ENCODE measurements at places on chromosomes 16 and 17. TPM values are rescaled to one million over a fixed set of nuclear protein-coding genes. Genes with fewer than 3 reads are reported as not detected.

- no peak for DNase-seq
These were observed 113.3 kb downstream of the UTP18 start for GRCh38 chr17:51373489-51374152.

DNA sequence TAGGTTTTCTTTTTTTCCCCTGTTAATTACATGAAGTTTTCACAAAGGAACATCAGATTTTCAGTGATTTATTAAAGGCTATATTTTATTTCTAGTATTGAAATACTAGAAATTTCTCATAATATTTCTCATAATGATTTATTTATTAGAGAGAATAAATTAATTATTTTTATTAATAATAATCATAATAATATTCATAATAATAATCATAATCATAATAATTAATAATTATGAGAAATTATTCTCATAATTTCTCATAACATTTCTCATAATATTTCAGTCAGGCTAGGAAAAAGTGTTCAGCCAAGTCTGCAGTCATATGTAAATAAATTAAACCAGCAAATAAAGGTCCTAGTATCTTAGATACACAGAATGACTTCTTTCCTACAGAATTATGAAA is 41.4 kb downstream of the CNTNAP4 start:
- no peak for DNase-seq

DNA sequence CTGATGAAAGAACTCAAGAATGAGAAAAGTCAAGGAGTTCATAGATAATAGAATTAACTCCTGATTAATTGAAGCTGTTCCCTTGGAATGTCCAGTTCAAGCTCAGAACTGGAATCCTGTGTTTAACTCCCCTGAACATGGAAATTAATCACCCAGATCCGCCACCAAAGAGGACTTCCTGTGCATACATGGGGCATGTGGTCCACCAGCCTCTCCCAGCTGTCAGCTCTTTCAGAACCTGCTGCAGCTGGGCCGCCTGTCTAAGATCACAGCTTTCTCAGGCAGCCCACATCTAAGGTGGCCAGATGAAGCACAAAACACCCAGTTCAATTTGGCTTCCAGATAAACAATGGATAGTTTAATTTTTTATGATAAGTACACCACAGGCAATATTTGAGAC is 203.7 kb upstream of the COX10 start:
- DNase-seq, result no peak

GRCh38 chr16:24728891-24729242 is 584 bp upstream of the TNRC6A start:
- no peak for DNase-seq

- no peak for DNase-seq
These were observed 53.0 kb downstream of the IRX3 start for GRCh38 chr16:54233615-54234014.

GRCh38 chr17:56593086-56593645 is 333 bp upstream of the NOG start:
- DNase-seq, result no peak

TPSB2 gene
- 3.0 TPM for total RNA-seq

SPATA22 gene
- total RNA-seq, result 0.66 TPM

FSCN2 gene
- total RNA-seq, result 2.7 TPM

MYH3 gene
- 3.9 TPM for total RNA-seq

NEUROD2 gene
- 40.0 TPM for total RNA-seq
